ENCODE measurements at places on chromosomes 2 and 18.

DNA sequence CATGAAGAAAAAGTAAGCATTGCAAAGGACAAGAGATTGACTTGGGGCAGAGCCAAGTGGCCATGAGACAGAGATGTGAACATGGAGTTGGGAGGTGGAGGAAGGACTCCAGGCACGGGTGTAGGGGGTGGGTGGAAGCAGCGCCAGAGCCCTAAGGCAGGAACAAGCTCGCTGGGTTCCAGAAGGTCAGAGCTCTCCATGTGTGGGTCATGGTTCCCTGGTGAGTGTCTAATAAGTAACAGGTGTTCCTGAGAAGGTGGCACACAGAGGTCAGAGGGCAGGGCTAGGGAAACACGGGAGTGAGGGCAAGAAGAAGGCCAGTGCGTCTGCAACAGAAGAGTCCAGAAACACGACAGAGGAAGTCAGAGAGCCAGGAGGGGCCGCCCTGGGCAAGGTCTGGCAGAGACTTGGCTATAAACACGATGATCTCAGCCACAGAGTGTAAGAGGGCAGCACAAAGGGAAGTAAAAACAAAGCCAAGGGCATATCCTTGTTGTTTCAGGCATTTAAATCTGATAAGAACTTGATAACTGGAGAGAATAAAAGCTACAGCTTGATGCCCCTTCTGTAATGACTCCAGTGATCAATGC, 260.8 kb downstream of the TGIF1 start:
- no peak for DNase-seq

DNA sequence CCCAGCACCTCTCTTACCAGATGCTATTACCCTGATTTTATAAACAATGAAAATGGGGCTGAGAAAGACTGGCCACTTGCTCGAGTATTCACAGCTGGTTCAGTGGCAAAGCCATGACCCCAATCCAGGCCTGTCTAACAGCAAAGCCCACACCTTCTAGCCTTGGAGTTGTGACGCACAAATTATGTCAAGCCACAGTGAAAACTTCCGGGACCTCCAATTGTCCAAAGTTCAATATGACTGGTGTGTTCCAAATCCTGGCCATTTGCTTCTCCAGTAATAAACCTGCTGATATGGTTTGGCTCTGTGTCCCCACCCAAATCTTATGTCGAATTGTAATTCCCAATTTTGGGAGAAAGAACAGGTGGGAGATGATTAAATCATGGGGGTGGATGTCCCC, 64.7 kb upstream of the RIOK3 start:
- DNase-seq: no peak

DNA sequence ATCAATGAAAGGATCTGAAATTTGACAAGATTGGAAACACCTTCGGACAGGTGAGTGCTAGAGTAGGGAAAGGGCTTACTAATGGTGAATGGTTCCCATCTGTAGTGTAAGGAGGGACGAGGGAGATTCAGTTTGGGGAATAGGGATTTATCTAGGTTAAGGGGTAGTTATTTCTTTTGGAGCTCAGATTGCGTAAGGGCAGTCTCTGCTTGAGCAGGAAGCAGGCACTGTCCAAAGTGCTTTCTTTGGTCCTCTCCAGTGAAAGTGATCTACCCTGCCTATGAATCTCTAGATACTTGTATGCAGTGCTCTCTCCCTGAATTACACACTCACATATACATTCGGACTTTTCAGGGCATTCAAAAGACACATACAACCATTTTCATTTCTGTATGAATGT, 272.9 kb upstream of the FIGN start:
- no peak for DNase-seq

GRCh38 chr18:30271716-30272115, 770.8 kb downstream of the DSC3 start:
- no peak for DNase-seq

DNA sequence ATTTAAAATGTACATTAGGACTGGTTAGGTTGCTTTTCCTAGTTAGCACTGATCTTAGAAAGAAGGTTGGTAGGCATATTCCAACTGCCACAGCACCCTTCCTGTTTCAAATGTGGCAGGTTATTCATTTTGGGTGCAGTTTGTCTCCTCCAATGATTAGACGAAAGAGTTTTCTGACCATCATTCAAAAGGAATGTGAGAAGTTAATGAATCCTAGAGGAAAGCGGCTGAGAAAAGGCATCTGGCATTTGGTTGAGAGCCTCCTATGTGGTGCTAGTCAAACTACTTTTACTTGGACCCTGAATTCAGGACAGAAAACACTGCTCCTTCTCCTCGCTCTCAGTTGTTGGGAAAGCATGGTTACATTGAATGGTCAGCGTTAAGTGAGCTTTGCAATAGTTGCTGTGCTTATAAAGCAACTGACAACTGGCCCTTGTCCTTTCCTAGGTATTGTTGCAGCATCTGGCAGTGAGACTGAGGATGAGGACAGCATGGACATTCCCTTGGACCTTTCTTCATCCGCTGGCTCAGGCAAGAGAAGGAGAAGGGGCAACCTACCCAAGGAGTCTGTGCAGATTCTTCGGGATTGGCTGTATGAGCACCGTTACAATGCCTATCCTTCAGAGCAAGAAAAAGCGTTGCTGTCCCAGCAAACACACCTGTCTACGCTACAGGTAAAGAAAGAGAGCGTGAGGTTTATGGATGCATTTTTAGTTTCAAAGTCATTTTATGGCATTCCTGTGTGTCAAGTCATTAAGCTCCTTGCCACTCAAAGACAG, 6.1 kb downstream of the TGIF1 start:
- no peak for DNase-seq

- DNase-seq: no peak
Observed at GRCh38 chr2:183495589-183496267, 371.5 kb downstream of the NUP35 start.

GRCh38 chr2:205835923-205836322, 153.6 kb downstream of the NRP2 start:
- DNase-seq: no peak

GRCh38 chr2:95061119-95061512, 35.6 kb downstream of the MAL start:
- DNase-seq: no peak

- DNase-seq: no peak
Observed at GRCh38 chr2:196590286-196590685, 49.2 kb upstream of the CCDC150 start.

DNA sequence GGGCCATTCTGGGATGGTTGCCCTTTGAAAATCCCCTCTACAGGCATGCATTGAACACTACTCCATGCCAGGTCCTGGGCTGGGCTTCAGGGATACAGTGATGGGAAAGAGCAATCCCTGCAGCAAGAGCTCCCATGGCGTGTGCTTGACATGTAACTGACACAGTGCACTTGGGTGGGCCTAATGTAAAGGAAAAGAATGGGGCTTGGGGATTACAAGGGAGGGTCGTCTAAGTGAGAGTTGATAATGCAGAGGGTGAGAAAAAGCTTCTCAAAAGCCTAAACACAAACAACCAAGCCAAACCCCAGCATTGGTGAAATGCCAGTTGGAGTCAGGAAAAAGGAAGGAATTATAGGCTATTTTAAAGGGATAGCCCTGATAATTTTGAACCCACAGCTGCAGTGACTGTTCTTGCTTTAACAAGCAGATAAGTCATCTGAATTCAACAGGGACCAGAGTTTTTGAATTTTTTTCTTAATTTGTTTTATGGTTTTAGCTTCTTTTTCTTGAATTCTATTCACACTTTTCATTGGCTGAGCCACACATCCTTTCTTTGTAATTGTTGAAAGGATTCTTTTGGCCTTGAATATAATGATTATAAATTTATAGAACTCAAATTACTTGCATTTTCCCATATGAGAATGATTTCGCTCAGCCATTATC, 308.7 kb downstream of the LPIN1 start:
- DNase-seq: no peak

DNA sequence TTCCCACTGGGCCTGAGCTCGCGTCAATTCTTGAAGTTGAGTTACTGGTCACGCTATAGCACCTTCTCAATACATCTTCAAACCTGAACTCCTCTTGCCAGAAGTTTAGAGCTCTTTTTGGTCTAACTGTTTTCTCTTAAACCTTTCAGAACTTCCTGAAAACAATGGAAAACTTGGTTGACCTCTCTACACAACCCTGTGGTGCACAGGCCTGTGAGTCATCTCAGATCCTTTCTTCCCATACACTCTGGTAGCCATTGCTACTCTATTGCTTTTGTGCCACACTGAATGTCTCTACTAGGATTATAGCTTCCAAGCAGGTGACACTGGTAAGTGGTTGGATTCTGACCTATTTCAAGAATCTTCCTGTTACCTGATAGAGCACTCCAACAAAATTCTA, 321.5 kb upstream of the FSIP2 start:
- no peak for DNase-seq

- DNase-seq: peak; percentile 27
Observed at GRCh38 chr2:88627856-88628570, 749 bp upstream of the EIF2AK3 start.

GRCh38 chr2:605674-606608, 71.3 kb downstream of the TMEM18 start:
- DNase-seq: no peak

- no peak for DNase-seq
Observed at GRCh38 chr2:162706770-162707169, 131.8 kb downstream of the KCNH7 start.

DNA sequence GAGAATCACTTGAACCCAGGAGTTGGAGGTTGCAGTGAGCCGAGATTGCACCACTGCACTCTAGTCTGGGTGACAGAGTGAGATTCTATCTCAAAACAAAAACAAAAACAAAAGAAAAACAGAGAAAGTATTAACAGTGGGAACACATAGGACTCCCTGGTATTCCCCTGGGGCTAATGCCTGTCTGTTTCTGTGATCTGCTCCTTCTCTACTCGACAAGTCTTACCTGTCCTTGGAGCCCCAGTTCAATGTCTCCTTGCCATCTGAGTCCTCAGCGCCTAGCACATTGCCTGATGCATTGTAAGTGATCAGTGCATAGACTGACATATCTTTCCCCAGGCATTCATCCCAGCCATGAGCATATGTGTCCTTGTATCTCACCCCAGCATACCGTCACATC, 85.8 kb downstream of the ASAP2 start:
- DNase-seq: no peak

GRCh38 chr2:53767405-53768241, at the start of gene CHAC2:
Gene CHAC2, plus strand, starts transcription at chr2:53767804. Its CDS starts 83 bp downstream, at chr2:53767887.
- DNase-seq: peak; percentile 45

DNA sequence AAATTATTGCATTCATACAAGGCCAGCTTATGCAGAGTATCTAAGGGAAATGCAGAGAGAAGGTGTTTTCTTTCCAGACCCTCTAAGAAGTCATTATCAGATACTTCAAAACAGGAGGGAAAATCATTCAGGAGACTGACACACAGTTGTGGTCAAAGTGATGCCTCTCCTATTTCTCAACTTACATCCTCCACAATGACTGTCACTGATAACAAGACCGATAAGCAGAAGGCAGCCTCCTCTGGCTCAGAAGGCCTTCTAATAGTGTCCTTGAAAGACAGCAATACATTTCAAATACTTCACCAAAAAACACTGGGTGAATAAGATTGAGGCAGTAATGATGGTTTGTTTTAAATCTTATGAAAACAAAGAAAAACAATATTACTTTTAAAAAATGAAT, 199.7 kb downstream of the PIEZO2 start:
- no peak for DNase-seq

DNA sequence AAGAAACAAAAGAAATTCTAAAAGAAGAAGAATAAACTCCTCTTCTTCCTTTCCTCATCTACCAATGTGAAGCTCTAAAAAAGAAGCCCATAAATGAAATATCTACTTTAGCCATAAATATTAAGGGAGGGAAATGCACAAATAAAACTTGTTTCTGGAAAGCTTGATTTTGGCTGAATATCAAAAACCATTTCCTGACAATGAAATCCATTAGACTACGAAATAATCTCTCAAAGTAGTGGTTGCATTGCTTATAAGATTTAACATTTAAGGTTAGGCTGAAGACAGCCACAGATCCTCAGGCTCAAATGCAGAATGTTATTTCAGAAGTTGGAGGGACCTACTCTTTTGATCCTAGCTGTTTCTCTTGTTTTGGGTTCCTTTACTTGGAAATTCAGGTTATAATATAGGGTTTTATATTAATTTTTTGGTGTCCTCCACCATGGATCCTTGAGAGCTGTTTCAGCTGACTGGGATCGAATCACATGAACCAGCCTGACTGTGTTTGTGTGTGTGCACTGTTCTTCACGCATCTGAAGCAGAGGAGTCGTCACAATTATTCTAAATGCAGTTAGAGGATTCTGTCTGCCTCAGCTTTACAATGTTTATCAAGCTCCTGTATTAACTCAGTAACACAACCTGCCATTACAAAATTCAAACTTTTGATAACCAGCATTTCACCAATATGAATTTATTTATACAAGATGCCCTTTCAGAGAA, 474.8 kb downstream of the ARHGAP15 start:
- DNase-seq: no peak

GRCh38 chr2:190126798-190127197, 64.3 kb upstream of the MSTN start:
- DNase-seq: no peak

GRCh38 chr2:73904952-73905351, 12.1 kb downstream of the ACTG2 start:
- DNase-seq: no peak

GRCh38 chr2:100972452-100972851, 29.6 kb upstream of the RPL31 start:
- no peak for DNase-seq

GRCh38 chr18:35282353-35282752, 7.7 kb downstream of the ZSCAN30 start:
- no peak for DNase-seq

DNA sequence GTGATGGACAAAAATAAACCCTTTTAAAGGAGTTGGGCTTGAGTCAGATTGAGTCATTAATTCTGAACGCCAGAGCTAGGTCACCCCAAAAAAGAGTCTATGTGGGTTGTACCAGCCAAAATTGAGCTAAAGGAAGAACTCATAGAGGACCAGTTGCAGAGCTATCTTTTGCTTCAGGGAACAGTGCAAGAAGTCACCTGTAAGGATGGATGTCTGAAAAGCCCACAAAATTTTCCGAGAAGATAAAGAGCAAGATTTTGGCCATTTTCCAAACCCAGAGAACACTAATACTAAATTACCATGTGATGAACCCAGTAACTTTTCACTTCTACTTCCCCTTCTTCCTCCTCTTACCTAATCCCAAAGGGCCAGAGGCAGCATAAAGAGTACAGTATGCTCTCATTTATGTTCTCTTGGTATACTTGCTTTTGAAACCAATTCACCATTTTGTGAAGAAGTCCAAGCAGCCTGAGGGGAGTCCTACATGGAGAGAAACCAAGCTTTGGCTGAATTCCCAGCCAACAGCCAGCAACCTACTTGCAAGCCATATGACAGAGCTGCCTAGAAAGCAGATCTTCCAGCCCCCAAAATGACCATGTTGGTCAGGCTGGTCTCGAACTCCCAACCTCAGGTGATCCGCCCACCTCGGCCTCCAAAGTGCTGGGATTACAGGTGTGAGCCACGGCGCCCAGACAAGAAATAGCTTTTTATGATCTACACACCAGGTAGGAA, 551.7 kb downstream of the SATB2 start:
- DNase-seq: no peak

- no peak for DNase-seq
Observed at GRCh38 chr2:179860255-179861026, 971 bp downstream of the ZNF385B start.

All from stimulated activated CD4-positive, alpha-beta T cell treated with anti-CD3 and anti-CD28 coated beads, Interleukin-1b, Interleukin-23, amount 100 ng/mL, for 1 hour (primary cell).